ENCODE measurements at places on chromosomes 2 and 18. TPM values are rescaled to one million over a fixed set of nuclear protein-coding genes. Genes with fewer than 3 reads are reported as not detected.
A peak's percentile ranks its signal among the peaks of the same experiment; 100 is the strongest.

Gene CFC1
- total RNA-seq, result 0.34 TPM

Gene TSPYL6
- not detected for total RNA-seq

Gene LRATD1
- 9.0 TPM for total RNA-seq

Gene SRD5A2
- total RNA-seq, result 3.7 TPM

Gene TLX2
- total RNA-seq, result not detected

Gene KCNG3
- 2.4 TPM for total RNA-seq

Gene GTF3C2
- total RNA-seq, result 43.9 TPM

Gene IL1RN
- 11.9 TPM for total RNA-seq

Gene PARD3B
- 44.9 TPM for total RNA-seq

Gene TMEM237
- 16.9 TPM for total RNA-seq

Gene CXCR1
- 3.1 TPM for total RNA-seq

Gene DSG3
- not detected for total RNA-seq

Gene NT5DC4
- total RNA-seq, result 5.2 TPM

Gene PID1
- total RNA-seq, result 20.8 TPM

DNA sequence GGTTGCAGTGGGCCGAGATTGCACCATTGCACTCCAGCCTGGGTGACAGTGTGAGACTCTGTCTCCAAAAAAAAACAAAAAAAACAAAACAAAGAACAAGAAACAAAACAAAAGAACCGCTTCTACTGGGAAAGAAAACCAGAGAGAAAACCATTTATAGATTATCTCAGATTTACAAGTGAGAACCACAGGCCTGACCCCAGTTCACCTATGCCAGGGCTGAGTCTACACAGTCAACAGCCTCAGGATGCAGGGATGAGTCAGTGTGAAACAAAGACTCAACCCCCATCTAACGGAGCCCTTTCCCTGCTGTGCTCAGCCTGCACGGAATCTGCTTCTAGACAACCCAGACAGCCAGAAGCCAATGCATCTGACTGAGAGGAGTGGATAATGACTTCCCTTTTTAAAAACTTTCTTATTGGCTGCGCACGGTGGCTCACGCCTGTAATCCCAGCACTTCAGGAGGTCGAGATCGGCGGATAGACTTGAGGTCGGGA is 25.5 kb upstream of the YWHAQ start:
- DNase-seq, result no peak

GRCh38 chr18:6652098-6652497 is 77.4 kb upstream of the ARHGAP28 start:
- no peak for DNase-seq

- DNase-seq, result peak; percentile 11
These were observed 36.3 kb downstream of the RTP5 start for GRCh38 chr2:241905716-241906377.

DNA sequence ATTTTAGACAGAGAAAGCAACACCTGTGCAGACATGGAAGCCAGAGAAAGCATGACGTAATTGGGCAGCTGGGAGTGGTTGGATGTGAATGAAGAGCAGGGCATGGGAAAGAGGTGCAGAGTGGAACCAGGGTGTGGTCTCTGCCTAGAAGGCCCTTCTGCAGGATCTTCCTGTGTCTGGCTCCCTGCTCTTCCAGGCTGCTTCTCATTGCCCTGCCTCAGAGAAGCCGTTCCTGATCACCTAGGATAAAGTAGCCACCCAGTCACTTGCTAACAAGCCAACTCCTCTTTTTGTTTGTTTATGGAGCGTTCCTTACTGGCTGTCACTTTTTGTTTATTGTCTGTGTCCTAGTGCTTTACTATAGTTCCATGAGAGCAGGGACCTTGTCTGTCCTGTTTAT is 28.5 kb downstream of the GALNT1 start:
- DNase-seq, result no peak

- DNase-seq, result no peak
These were observed 166.1 kb downstream of the ANKRD30B start for GRCh38 chr18:14914121-14914520.

DNA sequence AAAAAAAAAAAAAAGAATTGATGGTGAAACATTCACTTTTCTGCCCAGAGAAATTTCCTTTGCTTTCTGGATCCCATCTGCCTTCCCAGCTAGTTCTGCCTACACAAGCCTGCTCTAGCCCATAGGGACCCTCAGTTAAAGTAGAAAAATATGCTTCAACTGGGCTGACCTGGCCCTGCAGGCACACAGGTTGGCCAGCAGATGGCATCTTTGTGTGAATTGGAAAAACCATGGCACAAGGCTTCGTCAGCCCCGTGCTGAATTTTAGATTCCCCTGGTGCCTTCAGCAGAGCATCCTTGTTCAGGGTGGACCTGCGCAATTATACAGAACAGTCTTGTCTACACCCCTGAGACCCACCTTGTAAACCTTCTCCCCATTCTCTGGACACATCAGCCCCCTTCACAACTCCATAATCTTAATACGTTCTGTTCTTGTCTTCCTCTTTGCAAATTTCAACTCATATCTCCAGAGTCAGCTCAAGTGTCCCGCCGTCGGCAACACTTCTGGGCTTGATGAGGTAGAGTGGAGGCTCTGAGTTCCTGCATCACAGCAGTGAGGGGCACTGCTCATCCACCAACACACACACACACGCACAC is 114.5 kb downstream of the INSIG2 start:
- no peak for DNase-seq

GRCh38 chr18:79800371-79801180 is 2.8 kb downstream of the KCNG2 start:
- DNase-seq, result no peak

GRCh38 chr18:36757081-36757480 is 71.7 kb downstream of the TPGS2 start:
- DNase-seq, result no peak

GRCh38 chr2:225766431-225766830 is 366.9 kb downstream of the NYAP2 start:
- no peak for DNase-seq

- DNase-seq, result peak; percentile 30
These were observed 11.2 kb downstream of the ZNF142 start for GRCh38 chr2:218648088-218648786.

- DNase-seq, result no peak
These were observed 819.8 kb upstream of the ID2 start for GRCh38 chr2:7861910-7862702.

- DNase-seq, result peak; percentile 23
These were observed 206.7 kb downstream of the HDAC4 start for GRCh38 chr2:239193925-239194677.

- no peak for DNase-seq
These were observed 270.9 kb downstream of the CYP26B1 start for GRCh38 chr2:71876542-71877451.

DNA sequence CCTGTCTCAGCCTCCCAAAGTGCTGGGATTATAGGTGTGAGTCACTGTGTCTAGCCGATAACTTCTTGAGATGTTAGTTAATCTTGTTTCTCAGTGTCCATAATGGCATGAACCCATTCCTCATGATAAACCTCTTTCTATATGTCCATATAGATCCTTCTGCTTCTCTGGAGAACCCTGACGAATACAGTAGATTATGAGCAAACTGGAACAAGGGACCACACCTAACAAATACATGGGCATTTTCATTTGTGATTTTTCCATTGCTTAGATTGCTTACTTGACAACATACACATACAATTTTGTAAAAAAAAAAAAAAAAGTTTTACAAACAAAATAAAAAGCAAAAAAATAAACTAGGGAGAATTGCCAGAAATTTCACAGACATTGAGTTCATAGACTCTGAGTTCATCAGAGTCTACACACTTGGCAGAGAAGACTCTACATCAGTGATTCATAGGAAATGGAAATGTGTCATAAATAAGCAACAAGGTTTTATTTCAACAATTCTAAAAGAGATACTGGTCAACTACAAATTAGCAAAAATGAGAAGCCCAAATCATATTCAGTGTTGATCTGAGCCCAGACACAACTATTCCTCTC is 96.7 kb downstream of the GALR1 start:
- no peak for DNase-seq

DNA sequence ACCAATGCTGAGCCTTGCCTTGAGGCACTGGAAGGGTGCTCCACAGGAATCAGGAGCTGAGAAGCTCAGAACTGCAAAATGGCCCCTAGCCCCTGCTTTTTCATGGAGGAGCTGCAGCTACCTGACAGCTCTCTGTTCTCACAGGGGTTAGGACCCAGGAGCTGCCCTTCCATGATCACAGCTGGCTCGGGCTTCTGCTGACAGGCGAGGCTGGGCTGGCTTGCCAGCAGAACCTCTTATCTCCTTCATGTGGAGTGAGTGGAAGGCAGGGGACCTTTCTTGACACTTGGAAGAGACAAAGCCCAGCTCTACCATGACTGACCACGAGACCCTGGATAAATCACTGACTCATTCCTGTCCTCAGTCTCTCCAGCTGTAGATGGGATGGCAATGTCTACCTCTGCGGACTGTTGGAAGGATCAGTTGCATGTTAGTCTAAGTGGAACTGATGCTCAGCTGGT is 113.4 kb downstream of the CAPN13 start:
- DNase-seq, result no peak

DNA sequence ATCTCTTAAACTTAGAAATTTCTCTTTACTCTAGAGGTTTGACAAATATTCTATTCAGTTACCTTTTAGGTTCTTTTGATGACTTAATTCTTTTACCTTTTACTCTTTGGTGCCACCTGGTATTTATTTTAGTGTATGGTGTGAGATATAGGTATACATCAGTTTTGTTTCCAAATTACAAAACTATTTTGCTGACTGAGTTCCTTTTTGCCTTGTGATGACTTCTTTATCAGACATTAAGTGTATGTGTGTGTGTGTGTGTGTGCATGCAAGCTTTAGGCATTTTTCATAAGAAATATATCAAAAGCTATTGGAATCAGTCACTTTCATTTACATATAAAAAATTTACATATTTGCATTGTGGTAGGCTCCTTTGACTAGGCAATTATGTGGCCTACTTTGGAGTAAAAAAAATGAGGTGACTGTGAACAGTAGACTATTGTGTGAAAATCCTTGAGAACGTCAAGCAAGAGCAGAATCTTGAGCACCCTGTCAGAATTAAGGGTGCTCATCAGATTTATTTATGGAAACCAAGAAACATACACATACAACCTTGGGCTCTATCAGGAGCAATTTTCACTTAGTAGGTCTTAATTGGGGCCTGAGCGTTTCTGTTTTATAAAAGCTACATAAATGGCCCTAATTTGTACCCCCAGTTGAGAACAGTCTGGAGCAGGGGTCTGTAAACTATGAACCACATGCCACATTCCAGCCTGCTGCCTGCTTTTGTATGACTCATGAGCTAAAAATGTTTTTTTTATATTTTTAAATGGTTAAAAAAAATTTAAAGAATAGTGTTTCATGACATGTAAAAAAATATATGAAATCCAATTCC is 415.9 kb downstream of the SLC4A3 start:
- DNase-seq, result no peak

DNA sequence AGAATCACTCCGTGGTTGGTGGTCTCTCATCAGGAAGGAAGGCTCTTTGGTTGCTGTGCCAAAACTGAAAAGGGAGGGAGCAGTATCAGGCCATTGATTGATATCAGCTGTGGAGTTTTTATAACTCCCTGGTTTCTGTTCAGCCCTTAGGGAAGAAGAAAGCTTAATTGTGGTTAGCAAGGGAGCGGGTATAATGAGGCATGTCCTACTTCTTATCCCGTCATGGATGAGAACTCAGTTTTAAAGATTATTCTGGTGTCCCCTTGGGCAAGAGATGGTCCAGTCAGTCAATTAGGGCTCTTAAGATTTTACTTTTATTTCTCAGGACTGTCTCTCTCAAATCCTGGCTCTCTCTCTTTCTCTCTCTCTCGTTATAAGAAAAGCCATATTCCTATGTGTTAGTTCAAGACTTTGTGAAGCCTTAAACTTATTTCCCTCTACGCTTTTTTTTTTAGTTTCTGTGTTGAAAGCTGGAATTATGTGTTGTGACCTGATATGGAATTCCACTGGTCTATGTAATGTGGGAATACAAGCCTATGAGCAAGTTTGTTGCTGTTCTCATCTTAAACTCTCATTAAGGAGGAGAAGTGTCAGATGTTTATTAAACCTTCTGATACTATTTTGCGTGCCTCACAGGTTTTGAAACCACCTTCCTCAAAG is 514.0 kb upstream of the CDH2 start:
- DNase-seq, result no peak

DNA sequence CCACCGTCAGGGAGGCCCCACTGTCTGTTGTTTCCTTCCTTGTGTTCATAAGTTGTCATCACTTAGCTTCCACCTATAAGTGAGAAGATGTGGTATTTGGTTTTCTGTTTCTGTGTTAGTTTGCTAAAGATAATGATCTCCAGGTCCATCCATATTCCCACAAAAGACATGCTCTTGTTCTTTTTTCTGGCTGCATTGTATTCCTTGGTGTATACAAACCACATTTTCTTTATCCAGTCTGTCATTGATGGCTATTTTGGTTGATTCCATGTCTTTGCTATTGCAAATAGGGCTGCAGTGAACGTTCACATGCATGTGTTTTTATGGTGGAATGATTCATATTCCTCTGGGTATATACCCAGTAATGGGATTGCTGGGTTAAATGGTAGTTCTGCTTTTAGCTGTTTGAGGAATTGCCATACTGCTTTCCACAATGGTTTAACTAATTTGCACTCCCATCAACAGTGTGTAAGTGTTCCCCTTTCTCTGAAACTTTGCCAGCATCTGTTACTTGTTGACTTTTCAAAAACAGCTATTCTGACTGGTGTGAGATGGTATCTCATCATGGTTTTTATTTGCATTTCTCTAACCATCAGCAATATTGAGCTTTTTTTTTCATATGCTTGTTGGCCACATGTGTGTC is 156.6 kb upstream of the NOSTRIN start:
- DNase-seq, result no peak

- peak; percentile 68 for DNase-seq
These were observed 87.7 kb downstream of the PRKRA start for GRCh38 chr2:178363252-178363651.
